Kidney capillary endothelial cell (primary cell): ENCODE measurements at places on chromosomes 1 and 21.

GRCh38 chr21:42578761-42579415 is 65.2 kb downstream of the SLC37A1 start:
- DNase-seq = no peak

- DNase-seq = no peak
Observed at GRCh38 chr1:41315871-41316270, 45.4 kb upstream of the FOXO6 start.

- no peak for DNase-seq
Observed at GRCh38 chr1:81392526-81393226, 408.1 kb upstream of the ADGRL2 start.

DNA sequence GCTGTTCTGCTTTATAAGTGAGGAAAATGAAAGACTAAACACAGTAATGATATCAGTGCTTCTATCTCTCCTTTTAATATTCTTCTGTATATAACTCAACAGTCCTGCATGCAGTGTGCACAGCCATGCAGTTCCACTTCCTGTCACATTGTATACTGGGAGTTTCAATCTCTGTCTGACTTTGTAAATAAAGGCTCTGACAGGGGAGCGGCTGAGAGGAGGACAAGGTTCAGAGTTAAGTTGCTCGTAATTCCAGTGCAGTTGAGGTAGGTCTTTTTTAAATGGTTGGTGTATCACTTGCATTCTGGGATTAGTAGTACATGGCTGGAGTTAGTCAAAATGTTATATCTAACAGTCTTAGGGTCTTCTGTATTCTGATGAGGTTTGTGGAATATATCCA is 264.5 kb downstream of the OLFM3 start:
- DNase-seq = no peak

- DNase-seq = no peak
Observed at GRCh38 chr1:69569576-69570328, 2.0 kb downstream of the LRRC7 start.

GRCh38 chr1:53121319-53122172 is 20.9 kb downstream of the SLC1A7 start:
- DNase-seq = no peak

GRCh38 chr1:17588048-17588871 is 48.8 kb downstream of the ARHGEF10L start:
- no peak for DNase-seq

DNA sequence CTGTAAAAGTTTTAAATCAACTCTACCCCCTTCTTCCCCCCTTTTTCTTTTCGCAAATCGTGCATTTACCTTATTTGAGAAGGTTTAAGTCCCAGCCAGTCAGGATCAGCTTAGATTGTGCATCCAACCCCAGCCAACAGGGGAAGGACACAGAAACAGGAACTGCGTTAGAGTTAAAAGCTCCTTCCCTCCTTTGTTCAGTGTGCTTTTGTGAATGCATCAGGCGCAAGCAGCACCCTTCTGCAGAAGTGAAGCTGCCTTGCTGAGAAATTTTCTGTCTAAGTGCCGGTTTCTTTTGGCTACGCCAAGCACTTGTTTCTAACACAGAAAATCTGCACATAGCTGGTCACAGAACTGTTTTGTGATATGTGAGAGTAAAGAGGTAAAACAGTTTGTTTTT is 56.2 kb upstream of the PRRC2C start:
- DNase-seq = no peak

- DNase-seq = no peak
Observed at GRCh38 chr1:234963904-234964702, 164.5 kb downstream of the TOMM20 start.

- DNase-seq = no peak
Observed at GRCh38 chr21:38467374-38467773, 30.9 kb downstream of the ERG start.

GRCh38 chr1:94303005-94303404 is 65.6 kb upstream of the ARHGAP29 start:
- DNase-seq = no peak

DNA sequence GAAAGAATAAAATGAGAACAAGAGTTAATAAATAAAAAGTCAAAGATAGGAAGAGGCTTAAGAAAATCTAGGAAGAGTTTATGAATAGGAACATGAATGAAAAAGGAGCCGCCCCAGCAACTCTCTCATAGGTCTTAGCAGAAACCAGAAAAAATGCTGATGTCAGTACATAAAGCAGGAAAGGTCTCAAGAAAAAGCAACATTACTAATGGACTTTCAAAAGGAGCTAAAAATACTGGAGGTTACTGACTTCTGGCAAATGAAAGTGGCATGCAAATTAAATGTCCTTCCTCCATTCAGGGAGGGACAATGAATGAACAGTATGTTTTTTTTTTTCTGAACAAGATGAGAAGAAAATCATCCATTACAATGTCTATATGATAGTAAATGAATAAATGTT is 387.6 kb downstream of the BRINP2 start:
- no peak for DNase-seq

DNA sequence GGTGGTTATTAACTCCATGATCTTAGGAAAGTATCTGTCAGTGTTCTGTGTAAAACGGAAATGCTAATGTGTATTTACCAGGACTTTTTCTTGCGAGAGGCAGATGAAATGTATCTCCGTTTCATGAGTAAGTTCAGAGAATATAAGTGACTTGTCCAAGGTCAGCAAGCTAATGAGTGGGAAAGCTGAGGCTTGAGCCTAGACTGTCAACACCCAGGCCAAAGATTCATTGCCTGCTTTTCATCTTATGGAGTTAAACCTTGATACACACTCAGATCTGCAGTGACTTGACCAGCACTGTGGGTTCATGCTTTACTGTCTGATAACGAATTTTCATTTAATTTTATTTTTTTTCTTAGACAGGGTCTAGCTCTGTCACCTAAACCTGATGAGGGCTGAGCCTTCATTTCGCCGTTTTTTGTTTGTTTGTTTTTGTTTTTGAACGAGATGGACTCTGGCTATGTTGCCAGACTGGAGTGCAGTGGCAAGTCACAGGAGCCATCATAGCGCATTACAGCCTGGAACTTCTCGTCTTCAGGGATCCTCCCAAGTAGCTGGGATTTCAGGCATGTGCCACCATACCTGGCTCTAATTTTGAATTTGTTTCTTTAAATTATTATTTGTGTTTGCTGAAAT is 918 bp upstream of the JTB start:
- DNase-seq = no peak

DNA sequence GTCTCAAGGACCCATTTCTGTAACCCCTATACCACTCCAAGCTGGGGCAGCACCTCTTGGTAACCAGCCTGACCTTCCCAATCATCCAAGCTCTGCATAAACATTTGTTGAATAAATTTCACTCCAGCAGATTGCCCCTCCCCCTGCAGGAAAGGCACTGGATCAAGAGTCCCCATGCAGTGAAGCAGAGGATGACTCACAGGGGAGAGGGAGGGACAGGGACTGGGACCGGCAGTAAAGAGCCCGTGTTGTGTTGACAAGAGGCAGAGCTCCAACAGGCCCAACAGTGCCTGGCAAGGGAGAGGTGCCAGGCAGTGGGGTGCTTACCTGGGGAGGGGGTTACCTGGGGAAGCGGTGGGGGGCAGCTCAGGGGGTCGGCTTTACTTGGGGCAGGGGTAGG is 32.3 kb downstream of the SLC9A1 start:
- DNase-seq = peak; percentile 90

DNA sequence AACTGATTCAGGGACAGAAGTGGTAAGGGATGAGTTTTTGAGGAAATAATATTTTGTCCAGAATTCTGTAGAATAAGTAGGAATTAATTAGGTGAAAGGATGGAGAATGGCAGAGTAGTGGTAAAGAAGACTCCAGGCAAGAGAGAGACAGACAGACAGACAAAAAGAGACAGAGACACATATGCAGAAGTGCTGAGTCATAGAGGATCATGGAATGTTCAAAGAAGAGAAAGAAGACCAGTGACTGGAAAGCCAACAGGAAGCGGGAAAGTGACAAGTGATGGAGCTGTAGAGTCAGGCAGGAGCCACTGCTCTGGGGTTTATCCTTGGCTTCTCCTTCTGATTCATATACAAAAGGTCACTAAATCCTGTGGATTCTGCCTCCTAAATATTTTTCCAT is 85.9 kb downstream of the UROD start:
- no peak for DNase-seq

DNA sequence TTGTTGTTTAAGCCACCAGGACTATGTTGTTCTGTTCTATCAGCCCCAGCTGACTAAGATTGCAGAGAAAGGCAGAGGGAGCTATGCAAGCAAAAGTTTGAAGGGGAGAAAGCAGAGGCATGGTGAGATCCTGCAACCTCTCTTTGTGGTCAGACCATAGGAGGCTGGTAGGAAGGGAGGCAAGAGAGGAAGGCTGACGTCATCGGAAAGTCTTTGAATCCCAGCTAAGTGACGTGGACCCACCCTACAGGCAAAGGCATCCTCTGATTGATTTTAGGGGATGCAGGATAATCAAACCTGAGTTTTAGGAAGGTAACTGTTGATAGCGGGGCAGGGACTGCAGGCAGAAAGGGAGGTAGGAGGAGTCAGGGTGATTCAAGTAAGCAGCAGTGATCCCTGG is 23.3 kb upstream of the TNNI1 start:
- no peak for DNase-seq

- DNase-seq = no peak
Observed at GRCh38 chr21:37627074-37627473, 260.5 kb downstream of the DYRK1A start.

DNA sequence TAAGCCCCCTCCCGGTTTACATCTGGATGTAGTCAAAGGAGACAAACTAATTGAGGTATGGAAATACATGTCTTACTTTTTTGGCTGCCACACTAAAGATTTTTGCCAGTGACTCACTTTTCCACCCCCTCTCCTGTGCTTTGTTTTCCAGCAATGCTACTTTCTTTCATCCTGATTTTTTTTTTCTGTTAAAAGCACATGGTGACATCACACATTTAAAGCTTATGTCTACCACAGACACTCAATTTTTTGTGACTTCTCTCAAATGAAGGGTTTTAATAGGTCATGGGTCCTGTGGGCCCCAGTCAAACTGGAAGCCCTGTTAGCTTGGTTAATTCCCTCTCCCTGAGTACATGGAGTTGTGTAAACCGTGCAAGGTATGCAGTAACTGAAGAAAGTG is 2.2 kb downstream of the PPP1R8 start:
- no peak for DNase-seq

DNA sequence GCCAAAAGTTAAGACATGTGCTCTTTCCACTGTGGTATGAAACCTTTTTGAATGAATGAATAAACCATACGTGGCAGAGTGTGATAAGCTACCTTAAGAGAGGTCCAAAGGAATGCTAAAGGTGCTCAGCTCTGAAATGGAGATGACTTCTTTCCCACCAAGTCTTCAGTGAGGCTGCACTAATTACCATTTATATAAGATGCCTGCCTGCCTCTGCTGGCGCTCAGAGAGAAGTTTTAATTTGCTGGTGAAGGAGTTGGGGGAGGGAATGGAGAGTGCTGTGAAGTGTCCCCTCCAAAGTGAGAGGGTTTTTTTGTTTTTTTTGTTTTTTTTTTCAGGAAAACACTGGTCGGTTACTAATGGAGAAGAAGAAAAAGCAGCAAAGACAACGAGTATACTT is 559.0 kb downstream of the OMA1 start:
- DNase-seq = no peak

DNA sequence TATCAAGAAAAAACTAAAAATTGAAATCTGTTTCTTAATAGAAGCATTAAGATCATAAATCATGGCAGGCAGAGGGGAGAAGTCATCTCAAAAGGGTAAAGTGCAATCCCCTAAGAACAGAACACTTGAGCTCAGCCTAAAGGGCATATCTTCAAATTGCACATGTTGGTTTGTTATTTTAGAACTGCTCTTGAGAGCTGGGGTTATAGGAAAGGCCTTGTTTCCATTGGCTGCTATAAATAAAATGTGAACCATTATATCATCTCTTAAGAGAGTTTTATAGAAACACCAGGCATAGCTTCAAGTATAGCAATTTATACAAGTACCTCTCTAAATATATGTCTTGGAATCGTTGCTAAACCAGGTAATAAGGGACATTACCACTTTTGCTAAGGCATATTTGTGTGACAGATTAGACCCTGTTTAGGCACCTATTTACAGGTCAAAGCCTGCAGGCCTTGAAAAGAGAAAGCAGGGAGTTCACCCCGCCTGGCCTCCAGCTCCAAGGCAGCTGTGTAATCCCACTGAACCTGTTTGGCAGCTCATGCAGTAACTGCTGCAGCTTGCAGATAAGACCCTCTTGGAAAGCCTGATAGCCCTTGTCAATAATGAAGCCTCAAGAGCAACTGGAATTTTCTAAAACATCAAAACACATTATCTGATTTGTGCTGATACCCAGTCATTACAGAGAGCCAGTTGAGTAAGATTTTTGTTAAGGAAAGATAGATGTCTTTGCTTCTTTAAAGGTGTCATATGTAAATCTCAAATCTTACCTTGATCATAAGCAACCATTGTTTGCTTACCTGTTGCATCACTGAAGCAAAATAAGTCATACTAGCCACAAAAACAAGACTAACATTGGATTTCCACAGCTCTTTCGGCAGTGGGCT is 24.2 kb upstream of the SYDE2 start:
- no peak for DNase-seq

GRCh38 chr1:99781798-99782197 is 15.4 kb upstream of the FRRS1 start:
- no peak for DNase-seq

GRCh38 chr1:12810691-12811408 is 19.7 kb downstream of the PRAMEF1 start:
- no peak for DNase-seq

GRCh38 chr21:21003701-21004100 is 5.5 kb downstream of the NCAM2 start:
- DNase-seq = peak; percentile 16

GRCh38 chr1:103106426-103107341 is 1.6 kb downstream of the COL11A1 start:
- DNase-seq = peak; percentile 42

- no peak for DNase-seq
Observed at GRCh38 chr1:162003830-162004215, 19.8 kb downstream of the OLFML2B start.

DNA sequence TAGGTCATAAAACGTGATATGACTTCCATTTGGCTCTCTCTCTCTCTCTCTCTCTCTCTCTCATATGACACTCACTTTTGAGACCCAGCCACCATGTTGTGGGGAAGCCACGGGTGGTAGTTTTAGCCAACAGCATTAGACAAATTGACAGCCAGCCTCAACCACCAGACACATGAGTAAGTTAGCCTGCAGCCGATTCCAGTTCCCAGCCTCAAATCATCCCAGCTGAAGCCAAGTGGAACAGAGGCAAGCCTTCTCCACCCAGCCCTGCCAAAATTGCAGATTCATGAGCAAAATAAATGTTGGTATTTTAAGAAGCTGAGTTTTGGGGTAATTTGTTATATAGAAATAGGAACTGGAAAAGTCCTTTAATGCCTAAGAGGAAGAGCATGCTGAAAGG is 98.0 kb upstream of the DNAH14 start:
- DNase-seq = no peak

- DNase-seq = no peak
Observed at GRCh38 chr1:192601143-192601542, 25.6 kb downstream of the RGS1 start.

GRCh38 chr1:179714159-179714558 is 28.9 kb upstream of the FAM163A start:
- no peak for DNase-seq

DNA sequence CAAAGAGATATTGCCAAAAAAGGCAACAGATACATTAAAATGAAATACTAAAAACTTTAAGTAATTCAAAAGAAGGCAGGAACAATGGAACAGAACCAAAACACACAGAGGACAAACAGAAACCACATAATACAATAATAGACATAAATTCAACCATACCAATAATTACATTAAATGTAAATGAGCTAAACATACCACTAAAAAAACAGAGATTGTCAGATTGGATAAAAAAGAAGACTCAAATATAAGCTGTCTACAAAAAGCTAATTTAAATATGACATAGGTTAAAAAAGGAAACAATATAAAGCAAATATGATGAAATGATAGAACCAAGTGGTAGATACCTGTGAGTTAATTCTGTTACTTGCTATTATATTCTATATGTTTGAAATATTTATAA is 44.1 kb upstream of the ATP5PO start:
- no peak for DNase-seq
